ENCODE measurements at places on chromosomes 2 and 18.

DNA sequence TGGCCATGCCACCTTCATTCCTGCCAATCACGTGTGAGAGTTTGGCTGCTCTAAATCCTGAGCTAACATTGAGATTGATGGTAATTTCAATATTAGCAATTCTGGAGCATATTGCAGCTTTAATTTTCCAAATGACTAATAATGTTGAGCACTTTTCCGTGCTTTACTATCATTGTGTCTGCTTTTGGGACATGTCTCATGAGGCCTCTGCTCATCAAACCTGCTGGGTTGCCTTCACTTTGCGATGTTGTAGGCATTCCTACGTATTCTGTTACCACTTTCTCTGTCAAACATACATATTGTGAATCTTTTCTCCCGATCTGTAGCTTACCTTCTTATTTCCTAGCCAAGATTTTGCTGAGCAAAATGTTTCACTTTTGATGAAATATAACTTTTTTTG, 466.6 kb downstream of the GALR1 start:
- DNase-seq = no peak

- no peak for DNase-seq
These were observed 24.8 kb upstream of the HNRNPA3 start for GRCh38 chr2:177187631-177188312.

- no peak for DNase-seq
These were observed 233.2 kb upstream of the TCF4 start for GRCh38 chr18:55821219-55821618.

GRCh38 chr2:52414561-52415295, 1352.9 kb upstream of the CHAC2 start:
- DNase-seq = no peak

- no peak for DNase-seq
These were observed 20.4 kb downstream of the MROH2A start for GRCh38 chr2:233798335-233799086.

DNA sequence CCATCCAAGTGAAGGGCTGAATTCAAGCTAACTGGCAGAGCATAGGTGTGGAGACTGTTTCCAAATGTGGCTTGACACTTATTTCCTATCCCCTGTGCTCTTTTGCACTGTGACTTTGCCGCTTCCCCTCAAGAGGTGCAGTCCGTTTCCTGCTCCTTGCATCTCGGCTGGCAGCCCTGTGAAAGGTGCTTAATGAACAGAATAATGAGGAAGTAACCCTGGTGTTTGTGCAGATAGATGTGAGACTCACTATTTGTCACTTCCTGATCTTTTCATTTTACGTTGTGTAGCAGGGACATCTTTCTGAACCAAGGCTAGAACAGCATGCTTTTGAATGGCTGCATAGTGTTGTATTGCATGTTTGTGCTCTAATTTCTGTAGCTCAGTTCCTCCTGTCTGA, 60.8 kb downstream of the CEP192 start:
- no peak for DNase-seq

- DNase-seq = no peak
These were observed 17.4 kb downstream of the KIF3C start for GRCh38 chr2:25964891-25965290.
